CD8-positive, alpha-beta memory T cell (primary cell): ENCODE measurements at places on chromosomes 13 and 19.

DNA sequence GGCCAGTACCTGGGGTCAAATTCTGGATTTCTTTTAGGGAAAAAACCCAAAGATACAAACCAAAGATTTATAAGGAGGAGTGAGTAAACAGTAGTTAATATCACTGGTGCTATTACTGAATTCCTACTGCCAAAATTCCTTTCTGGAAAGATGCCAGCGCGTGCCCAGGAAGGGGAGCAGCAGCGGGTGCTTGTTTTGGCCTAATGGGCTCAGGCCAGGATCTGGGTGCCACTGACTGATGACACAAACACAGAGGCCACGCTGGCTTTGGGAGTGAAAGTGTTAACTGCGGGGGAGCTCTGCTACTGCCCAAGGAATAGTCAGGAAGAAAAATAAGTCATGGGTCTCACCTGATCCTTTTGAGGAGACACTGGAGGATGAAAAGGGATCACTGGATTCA, 61.2 kb downstream of the KLF2 start:
- no peak for DNase-seq

DNA sequence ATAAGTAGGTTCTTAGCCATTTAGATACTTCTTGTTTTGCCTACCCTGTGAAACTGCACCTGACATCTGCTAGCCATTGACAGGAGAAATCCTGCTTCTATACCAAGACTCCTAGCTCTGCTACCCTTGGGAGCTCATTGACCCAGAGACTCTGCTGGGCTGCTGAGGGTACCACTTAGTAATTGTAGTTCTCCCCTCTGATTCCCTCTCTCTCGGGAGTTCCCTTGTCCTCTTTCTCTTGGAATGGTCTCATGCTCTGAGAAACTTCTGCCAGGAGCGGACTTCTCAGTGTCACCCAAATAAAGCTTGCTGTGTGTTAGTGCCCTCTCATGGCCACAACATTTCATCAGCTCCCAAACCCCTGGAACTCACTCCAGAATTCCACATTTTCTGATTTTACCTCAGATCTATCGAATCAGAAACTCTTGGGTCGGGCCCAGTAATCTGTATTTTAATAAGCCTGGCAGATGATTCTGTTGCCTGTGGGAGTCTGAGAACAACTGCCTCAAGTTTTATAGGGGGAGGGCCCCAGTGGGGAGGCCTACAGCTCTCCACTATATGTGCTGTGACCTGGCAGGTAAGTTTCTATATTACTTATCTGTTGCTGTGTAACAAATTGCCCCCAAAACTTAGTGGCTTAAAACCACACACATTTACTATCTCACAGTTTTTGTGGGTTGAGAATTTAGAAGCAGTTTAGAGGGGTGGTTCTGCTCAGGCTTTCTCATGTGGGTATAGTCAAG, 221.1 kb downstream of the TDRD3 start:
- DNase-seq = no peak

GRCh38 chr19:44752123-44752815, 3.8 kb downstream of the BCL3 start:
- DNase-seq = no peak

DNA sequence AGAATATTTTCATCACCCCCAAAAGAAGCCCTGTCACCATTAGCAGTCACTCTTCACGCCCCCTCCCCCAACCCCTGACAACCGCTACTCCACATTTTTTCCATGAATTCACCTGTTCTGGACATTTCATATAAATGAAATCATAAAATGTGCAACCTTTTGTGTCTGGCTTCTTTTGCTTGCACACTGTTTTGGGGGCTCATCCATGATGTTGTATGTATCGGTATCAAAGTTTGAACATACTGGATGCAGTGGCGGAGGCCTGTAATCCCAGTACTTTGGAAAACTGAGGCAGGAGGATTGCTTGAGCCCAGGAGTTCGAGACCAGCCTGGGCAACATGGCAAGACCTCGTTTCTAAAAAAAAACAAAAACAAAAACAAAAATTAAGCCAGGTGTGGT, 7.2 kb downstream of the GADD45B start:
- no peak for DNase-seq
